ENCODE measurements at places on chromosomes 12 and 14.

GRCh38 chr14:37864861-37865718, 269.7 kb downstream of the TTC6 start:
- no peak for DNase-seq

DNA sequence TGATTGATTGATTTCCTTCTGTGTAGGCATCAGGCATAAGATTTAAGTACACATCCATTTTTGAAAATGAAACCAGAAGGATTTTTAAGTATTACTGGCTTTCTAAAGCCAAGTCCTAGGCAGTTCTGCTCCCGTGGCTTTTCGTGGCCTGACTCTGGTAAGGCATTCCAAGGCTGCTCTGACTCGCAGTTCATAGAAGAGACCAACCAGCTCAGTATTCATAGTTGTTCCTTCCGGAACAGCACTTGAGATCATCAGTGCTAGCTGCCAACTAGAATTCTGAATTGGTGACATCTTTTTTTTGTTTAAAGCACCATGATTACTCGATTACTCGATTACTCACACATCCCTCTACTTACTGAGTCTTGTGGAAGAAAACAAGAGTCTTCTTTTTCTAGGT, 25.9 kb downstream of the SUDS3 start:
- no peak for DNase-seq

- DNase-seq, result no peak
Measured at GRCh38 chr14:60051721-60052221, 40.0 kb upstream of the PCNX4 start.

- no peak for DNase-seq
Measured at GRCh38 chr12:359091-359490, 30.0 kb downstream of the KDM5A start.

DNA sequence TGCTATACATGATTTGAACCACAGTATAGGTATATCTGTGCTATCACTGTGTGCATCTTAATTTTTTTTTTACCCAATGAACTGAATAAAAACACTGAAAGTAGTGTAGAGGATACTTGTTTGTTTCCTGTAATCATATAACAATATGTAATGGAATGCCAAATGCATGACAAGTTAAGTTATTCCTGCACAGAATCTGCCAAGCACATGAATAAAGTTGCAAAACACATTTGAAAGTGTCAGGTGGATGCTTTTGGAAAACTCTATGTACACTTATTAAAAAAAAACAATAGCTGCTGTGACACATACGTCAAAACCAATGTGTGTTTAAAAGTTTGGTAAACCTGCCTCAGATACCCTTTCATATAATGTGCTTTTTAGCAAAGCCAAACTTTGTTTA, 1638.1 kb upstream of the SEL1L start:
- no peak for DNase-seq

GRCh38 chr12:61357496-61357895, 902.7 kb upstream of the USP15 start:
- DNase-seq, result no peak

- DNase-seq, result no peak
Measured at GRCh38 chr14:103697603-103698379, 17.5 kb downstream of the XRCC3 start.

GRCh38 chr12:97790281-97790680, 327.7 kb downstream of the RMST start:
- no peak for DNase-seq

GRCh38 chr12:9757433-9758025, 3.2 kb downstream of the CD69 start:
- DNase-seq, result no peak

DNA sequence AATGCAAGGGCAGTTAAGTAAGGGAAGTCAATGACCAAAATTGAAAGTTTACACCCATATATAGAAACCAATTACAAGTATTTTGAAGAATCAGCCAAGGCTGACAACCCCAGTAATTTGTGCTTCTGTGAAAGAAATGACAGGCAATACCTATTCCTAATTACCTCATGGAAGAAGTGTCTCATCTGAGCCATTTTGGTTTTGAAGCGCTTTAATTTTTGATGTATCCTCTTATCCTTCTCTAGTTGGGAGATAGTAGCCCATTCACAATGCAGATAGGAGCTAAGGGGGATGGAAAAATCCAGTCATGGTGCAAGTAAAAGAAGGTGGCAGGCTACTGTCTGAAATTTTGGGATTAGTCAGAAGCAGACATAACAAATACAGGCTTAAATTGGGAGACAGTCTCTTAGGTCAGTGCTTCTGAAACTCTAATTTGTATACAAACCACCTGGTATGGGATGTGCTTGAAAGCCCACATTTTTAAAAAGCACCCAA, 30.4 kb upstream of the SUPT16H start:
- DNase-seq, result no peak

GRCh38 chr12:83559650-83560049, 872.9 kb downstream of the TMTC2 start:
- DNase-seq, result no peak

GRCh38 chr14:24888532-24888931, 161.4 kb downstream of the STXBP6 start:
- no peak for DNase-seq

DNA sequence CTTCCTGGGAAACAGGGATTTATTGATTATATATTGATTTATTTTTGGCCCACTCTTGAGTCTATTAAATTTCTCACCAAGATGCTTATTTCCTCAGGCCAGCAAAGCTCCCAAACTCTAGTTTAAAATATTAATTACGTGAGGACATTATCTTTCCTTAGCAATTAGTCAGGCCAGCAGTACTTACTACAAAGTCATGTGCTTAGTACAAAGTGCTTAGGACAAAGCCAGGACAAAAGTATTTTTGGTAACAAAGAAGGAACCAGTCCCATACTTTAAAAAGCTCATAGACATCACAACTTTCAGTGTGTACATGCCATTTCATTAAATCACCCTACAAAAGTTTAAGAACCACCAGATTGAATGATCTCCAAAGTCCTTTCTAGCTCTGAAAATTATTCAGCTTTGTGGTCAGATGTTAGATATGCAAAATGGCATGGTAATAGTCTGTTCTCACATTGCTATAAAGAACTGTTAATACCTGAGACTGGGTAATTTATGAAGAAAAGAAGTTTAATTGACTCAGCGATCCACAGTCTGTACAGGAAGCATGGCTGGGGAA, 94.7 kb upstream of the PWP1 start:
- DNase-seq, result no peak

DNA sequence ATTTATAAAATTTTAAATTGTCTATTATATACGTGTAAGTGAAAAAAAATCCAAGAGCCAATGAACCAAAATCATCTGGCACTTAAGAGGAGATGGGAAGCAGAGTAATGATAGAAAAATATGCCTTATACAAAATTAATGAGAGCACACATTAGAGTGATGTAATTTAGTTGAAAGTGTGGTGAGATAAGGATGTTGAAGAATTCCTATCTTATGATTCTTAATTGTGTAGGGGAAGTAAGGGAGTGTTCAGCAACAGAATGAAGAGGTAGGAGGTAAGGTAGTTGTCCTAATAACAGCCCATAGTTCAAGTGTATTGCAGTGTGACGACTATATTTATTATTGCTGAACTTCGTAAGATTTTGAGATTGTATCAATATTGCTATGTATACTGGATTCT, 843.4 kb upstream of the FLRT2 start:
- DNase-seq, result no peak

DNA sequence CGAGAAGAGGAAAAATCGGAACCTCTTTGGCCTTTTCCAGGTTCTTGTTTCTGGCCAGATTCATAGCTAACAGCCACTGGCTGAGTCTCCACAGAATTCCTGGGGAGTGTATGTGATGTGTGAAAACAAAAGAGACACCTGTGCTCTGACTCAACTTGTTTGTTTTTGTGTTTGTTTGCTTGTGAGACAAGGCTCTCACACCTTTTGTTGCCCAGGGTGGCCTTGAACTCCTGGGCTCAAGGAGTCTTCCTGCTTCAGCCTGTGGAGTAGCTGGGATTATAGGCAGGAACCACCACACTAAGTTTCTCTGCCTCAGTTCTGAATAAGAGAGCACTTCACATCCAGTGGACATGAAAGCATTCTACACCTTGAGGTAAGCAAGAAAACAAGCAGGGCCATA, 22.7 kb downstream of the MFAP5 start:
- no peak for DNase-seq

DNA sequence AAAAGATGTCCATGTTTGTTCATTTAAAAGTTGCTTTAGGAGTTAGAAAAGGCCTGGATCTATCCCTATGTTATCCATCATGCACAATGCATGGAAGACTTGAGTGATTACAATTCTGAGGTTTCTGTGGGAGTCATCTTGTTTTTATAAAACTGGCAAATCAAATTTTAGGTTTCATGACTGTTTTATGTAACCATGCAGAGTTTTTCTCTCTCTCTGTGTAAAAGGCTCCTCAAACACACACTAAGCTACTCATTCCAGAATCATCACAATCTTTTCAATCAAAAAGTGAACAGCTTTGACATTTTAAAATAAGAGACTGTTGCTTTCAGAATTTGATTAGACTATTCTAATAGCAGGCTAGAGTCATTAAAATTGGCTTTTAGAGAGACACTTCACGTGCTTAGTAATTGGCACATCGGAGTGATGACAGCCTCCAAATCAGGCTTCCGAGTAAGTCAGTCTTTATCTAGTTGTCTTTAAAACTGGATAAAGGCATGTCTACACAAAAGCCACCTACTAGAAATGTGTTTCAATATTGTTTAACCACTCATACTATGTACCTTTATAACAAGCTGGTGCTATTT, 31.9 kb downstream of the PRICKLE1 start:
- DNase-seq, result no peak

DNA sequence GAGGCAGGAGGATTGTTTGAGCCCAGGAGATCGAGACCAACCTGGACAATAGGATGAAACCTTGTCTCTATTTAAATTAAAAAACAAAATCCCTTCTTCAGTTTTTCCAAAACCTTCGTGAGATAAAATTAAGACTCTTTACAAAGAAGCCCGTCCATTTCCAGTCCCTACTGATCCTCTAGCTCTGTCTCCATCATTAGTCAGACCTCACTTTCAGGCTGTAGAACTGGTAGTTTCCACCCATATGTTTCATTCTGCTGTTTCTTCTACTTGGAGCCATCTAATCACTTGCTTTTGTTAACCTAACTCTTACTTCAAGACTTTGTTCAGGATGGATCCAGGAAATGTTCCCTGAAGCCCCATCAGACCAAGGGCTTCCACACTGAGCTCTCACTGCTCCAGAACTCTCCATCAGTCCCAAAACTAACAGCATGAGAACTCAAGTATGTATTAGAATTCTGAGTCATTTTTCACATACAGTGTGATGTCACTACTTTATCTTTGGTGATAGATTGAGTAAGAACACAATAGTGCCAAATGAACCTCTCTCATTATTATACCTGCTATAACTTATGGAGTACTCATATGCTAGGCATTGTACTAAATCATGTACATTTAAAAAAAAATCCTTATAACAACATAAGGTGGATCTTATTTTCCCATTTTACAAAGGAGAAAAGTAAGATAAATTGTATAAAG, 90.8 kb downstream of the PRICKLE1 start:
- no peak for DNase-seq

DNA sequence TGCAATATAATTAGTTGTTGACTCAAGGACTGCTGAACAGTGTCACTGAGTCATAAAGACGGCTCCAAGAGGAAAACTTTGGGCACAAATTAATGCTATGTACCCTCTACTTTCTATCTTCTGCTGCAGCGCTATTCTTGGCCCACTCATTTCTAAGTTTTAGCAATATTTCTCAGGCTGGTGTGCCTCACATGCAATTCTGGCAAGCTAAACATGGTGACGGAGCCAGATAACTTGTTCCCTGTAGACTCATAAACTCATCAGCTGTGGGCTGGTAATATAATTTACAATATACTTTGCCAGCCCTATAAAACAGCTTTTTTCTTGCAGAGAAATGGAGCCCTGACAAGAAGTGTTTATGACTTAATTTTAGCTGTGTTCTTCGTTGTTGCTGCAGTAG, 615.1 kb downstream of the NRXN3 start:
- no peak for DNase-seq

- no peak for DNase-seq
Measured at GRCh38 chr12:62657363-62657632, 190.7 kb downstream of the MON2 start.

GRCh38 chr12:109757671-109758265, 44.1 kb downstream of the FAM222A start:
- DNase-seq, result no peak

- no peak for DNase-seq
Measured at GRCh38 chr14:97120611-97121031, 323.4 kb downstream of the VRK1 start.

GRCh38 chr14:96959992-96960391, 162.8 kb downstream of the VRK1 start:
- DNase-seq, result no peak

GRCh38 chr14:20031058-20031457, 4.8 kb downstream of the OR4K13 start:
- no peak for DNase-seq

DNA sequence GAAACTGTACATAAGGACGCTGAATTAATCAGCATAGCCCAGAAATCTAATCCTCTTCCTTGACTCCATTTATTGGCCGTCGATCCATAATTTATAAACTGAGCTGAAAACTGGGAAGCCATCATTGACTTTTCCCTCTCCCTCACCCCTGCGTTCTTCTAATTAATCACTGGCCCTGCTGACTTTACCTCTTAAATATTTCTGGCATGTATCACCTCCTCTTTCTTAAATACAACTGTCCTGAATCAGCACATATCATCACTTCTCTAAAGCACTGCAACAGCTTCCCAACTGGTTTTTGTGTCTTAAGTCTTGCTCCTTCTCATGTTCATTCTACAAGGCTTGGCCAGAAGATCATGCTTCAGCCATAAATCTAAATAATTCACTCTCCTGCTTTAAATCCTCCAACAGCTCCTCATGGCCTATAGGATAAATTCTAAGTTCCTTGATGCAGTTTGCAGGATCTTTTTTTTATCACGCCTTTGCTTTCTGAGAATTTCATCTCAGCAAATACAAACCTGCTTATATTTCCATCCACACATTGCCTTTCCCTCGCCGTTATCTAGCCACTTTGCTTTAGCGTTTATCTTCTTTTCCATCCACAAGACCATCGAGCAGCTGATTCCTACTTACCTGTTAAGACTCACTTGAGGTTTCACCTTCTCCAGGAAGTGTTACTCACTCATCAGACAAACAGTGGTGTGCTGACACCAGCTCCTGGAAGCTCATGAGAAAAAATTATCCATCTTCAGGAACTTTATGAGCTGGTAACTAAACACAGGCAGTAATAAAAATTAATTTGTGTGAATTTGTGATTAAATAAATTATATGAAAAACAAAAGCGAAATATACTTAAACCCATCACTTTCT, 295.6 kb upstream of the FLRT2 start:
- DNase-seq, result no peak

DNA sequence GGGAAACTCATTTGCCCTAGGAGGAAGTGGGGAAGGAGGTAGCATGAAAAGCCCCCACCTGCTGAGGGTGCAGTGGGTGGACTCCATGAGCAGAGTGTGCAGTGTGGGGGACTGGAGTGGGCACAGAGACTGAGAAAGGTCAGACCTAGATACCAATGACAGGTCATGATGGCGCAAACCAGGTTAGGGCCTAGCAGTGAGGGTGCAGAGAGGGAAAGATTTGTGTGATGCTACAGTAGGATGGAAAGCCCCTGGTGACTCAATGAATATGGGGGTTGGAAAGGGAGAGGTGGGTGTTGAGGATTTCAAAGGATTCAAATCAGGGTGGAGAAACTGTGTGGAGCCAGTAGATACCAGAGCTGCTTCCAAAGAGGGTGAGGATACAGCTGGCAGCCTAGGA, 319.2 kb downstream of the DPF3 start:
- DNase-seq, result no peak

- no peak for DNase-seq
Measured at GRCh38 chr12:15823360-15824128, 34.4 kb upstream of the EPS8 start.

- no peak for DNase-seq
Measured at GRCh38 chr12:89225401-89225800, 126.9 kb downstream of the DUSP6 start.

- no peak for DNase-seq
Measured at GRCh38 chr14:34684578-34684977, 29.8 kb downstream of the CFL2 start.
